ENCODE measurements at places on chromosomes 12 and 14. TPM values are rescaled to one million over a fixed set of nuclear protein-coding genes. Genes with fewer than 3 reads are reported as not detected.
A peak's percentile ranks its signal among the peaks of the same experiment; 100 is the strongest.

- peak; percentile 88 for DNase-seq
Measured at GRCh38 chr12:52243856-52244614, 11.0 kb downstream of the KRT7 start.

DNA sequence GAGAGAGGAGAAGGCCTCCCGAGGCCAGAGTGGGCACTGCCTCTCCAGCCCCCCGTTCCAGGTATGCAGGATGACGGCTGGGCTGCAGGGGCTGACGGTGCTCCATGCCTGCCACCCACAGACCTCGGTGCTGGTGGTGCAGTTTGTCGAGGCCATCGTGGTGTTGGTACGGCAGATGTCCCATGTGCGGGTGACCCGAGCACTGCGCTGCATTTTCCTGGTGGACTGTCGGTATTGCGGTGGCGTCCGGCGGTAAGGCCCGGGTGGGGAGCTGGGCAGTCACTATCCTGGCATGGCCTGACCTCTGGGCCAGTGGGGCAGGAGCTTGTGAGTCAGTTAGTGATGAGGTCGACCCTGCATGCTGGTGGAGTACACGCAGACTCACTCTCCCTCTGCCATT is 47.4 kb downstream of the TPCN1 start:
- no peak for DNase-seq

DNA sequence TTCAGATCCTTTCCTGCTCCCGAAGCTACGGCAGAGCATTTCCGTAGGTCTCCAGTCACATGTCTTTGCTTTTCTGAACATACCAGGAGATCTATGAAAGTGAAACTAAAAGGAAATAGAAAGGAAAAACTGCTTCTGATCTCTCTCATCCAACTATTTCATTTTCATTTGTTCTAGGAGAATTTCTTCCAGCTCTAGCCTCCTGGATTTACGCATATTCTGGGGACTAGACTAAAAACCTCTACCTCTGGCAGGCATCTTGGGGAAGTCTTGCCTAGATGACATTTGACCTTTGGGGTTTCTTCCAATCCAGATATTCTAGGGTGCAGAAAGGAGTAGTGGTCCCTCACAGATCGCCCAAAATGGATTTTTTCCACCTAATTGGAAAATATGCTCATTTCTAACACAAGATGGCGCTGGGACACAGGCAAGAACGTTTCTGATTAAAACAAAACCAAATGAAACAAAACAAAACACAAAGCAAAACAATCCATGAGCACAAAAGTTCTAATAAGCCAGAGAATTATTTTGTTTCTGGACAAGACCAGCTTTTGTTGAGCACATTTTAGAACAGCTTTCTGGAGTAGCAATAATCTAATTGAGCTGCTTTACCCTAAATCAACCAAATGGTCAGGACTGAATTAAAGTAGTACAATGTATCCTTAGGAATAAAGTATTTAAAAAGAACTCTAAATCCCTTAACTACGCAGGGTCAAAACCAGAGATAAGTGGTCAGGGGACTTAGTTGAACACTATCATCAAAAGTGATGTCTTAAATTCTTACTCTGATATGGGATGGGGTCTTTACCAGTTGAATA is 12.3 kb upstream of the PARP11 start:
- peak; percentile 27 for DNase-seq

DNA sequence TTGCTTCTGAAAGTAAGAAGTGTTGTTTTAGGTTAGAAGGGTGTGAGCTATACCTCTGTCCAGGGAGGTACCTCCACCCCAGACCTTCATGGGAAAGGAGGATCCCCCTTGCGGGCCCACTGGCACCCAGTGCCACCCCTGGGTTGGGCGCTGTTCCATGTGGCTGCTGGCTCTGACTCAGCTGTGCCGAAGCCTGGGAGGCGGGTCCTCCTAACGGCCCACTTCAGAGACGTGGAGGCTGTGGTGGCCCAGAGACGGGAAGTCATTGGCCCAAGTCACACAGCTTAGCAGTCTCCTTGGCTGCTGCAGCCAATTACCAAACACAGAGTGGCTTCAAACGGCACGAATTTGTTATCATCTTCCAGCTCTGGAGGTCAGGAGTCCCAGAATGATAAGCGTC is 10.2 kb downstream of the RFLNA start:
- DNase-seq: no peak

DNA sequence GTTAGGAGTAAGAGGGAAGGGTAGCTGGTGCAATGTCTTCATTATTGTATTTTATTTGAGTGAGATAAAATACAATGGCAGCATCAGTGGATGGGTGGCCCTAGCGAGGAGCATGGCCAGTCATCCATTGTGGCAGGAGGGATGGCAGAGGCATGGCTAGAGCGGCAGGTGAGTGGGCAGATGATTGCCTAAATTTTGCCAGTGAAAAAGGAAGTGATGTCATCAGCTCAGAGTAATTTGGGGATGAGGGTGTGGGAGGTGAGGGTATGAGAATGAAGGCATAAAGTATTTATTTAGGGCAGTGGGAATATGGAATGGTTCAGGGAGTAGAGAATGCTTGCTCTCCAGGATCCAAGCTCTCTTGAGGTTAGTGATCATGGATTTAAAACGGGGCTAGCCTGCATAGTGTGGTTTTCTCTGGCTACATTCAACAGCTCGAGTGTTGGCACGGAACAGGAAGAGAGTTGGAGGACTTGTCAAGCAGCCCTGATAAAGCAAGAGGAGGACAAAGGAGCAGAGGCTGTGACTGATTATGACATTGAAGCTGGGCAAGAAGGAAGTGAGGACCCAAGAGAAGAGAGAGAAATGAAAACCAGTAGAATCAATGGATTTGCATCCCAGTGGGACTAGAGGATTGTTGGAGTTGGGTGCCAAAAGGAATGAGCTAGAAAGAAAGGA is 18.7 kb upstream of the SERPINA6 start:
- DNase-seq: no peak

- no peak for DNase-seq
Measured at GRCh38 chr12:19760611-19761010, 321.3 kb downstream of the AEBP2 start.

- DNase-seq: no peak
Measured at GRCh38 chr12:5780536-5780935, 164.5 kb downstream of the ANO2 start.

EIF2B2 gene
- total RNA-seq: 68.5 TPM

CCDC196 gene
- total RNA-seq: not detected

CCDC60 gene
- not detected for total RNA-seq

Measured in activated T-cell treated with anti-CD3 and anti-CD28 coated beads, Interleukin-2, amount 50 U/mL, for 72 hours (primary cell).